ENCODE measurements at places on chromosomes 6 and 20.

- no peak for DNase-seq
These were observed 17.8 kb upstream of the MYT1 start for GRCh38 chr20:64146301-64146935.

DNA sequence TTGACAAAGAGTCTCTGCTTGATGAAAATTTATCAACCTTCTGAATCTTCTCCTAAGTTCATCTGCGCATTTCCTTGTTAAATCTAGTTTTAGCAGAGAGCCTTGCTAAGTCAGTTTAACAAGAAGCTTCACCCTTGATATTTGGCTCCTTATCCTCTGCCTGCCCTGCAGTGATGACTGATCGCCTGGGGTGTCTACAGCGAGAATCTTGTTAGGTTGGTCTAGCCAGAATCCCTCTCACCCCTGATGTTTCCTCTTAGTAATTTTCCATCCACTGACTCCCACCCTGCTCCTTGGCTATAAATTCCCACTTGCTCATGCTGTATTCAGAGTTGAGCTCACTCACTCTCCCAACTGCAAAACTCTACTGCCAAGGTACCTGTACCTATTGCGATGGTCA, 114.1 kb downstream of the TENT5A start:
- no peak for DNase-seq

DNA sequence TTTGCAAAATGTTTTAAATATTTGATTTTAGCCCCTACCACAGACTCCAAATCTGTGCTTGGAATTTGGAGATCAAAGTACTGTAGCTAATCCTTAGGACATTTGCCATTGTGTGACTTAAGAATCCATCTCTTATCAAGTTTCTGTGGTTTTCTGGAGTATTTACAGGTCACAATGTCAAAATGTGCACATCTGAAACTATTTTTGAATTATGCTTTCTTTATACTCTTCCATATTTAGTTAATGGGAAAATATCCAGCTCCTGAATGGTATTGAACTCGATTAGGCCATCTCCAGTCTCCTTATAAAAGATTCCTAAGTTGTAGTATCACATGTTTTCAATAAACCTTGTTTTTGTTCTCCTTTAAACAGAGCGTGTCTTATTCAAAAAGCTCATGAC, 162.5 kb downstream of the KHDC1L start:
- no peak for DNase-seq

- no peak for DNase-seq
These were observed 203.9 kb upstream of the PRDM1 start for GRCh38 chr6:105882121-105882803.

DNA sequence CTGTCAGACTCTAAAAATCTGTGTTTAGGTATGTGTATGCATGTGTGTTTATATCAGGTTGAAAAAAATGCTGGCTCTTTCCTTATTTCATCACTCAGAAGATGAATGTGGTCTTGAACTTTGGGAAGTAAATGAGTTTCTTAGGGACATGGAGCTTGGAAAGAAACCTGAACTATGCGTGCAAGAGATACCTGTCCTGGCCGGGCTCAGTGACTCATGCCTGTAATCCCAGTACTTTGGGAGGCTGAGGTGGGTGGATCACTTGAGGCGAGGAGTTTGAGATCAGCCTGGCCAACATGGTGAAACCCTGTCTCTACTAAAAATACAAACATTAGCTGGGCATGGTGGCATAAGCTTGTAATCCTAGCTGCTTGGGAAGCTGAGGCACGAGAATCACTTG, 4.4 kb upstream of the GLP1R start:
- no peak for DNase-seq

DNA sequence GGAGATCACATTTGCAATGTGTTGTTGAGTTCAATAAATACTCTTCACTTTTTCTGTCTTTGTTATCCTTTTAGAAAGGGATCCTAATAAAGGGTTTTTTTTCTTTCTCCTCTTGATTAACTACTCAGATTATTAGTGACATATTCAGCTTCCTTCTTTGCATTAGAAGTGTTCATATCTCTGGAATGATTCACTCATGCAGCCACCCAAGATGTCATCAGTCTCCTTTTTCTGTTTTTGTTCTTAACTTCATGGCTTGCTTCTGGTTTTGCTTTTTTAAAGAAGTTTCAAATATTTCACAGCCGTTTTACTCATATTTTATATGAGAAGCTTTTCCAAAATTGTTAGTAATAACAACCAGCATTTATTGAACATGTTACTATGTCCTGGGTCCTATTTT, 187.6 kb downstream of the TMEM242 start:
- DNase-seq, result no peak

DNA sequence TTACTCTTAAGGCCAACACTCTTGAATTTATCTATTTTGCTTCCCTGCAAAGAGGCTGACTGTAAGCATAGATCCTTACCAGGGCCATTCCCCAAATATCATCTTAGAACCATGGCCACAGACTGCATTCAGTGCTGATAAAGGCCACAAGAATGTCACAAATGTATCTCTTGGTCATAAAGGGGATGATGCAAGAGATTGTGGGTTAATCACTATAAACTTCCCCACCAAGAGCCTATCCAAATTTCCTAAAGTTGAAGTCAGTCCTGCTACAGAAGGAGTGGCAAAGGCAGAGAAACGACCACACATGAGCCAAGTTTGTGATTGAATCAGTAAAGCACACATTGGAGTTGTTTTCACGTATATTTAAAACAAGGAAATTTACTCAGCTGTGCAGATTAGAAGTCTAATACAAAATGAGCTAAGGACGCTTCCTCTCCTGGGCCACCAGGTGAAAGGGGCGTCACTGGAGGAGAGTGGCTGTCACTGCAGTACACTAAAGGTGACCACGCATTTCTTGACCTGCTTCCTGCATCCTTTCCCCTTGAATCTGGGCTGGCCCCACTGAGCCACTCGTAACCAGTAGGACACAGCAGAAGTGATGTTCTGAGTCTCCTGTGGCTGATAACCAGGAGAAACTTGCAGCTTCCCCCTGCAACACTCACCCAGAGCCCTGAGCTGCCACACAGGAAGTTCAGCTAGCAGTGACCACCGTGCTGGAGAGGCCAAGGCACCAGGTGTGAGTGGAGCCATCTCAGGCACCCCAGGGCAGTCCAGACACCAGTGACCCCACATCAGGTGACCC, 181.9 kb downstream of the SYNDIG1 start:
- no peak for DNase-seq

DNA sequence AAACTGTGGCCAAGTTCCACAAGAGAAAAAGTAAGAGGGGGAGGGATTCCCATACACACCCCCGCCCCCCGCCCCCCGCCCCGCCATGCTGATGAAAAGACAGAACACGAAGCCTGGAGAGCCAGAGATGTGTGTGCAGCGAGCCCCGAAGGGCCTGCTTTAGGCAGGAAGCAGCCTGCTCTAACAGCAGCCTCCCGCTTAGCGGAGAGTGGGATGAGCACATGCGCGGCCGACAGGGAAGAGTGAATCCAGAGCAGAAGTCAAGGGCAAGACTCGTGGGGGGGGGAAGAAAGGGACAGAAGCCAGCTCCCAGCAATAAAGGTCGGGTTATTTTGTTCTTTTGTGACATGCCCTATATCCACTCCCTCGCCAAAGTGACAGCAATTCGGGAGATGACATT, 67.2 kb upstream of the PTGIS start:
- no peak for DNase-seq

DNA sequence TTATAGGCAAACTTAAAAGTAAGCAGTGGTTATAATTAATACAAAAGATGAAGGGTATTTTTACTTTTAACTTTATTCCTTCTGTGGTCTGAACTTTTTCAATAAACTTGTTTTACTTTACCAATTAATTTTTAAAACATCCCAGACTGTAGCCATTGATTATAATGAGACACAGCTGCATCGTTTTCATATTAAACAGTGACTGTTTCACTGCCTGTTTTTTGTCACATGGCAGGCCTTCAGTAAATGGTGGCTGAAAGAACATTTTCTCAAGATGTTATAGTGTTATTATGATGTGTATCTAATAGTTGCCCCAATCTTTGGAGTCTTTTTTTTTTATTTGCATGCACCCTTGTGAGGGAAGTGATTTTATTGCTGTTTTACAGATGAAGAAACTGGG, 95.1 kb downstream of the PLCB4 start:
- no peak for DNase-seq

DNA sequence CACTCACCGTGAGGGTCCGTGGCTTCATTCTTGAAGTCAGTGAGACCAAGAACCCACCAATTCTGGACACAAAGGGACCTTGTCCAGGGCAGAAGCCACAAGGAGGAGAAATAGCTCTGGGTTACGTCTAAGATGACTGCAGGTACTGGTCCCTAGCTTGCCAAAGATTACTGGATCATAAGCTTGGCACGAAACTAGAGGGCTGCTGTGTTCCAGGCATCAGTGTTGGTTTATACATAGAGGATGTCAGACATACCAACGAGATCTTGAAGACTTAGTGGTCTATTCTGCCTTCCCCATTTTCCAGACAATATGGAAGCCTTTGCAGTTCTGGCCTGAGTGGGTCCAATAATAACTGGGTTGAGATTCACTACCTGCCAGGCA, 175.7 kb downstream of the TBX18 start:
- DNase-seq, result no peak

DNA sequence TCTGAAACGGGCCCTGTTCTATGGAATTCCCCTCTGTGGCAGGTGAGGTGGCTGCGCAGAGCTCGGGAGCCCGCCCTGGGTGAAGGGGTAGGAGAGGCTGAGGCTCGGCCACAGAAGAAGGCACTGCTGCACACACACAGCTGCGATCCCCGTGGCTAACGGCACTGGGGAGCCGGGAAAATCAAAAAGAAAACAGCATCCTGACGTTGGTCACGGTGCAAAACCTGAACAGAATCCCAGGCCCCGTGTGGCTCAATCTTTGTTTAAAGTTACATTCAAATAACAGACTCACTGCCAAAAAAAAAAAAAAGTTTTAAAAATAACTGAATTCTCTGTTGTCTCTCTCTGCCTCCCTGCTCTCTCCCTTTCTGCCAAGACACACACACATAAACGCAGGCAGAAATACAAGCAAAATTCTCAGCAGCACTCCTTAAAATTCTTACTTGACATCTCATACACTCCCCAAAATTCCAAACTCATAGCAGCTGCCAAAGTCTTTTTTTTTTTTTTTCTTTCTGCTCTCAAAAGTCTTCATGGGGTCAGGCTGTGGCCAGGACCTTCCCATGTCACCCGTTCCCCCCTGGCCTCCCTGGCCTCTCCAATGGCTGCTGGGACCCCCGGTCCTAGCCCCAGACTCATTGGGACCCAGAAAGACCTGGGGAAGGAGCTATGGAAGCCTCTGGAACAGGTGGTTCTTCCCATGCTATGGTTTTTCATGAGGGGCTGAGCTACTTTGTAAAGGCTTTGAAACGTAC, 248.8 kb downstream of the TTLL2 start:
- DNase-seq, result no peak

- DNase-seq, result no peak
These were observed 178.8 kb upstream of the PMEPA1 start for GRCh38 chr20:57888591-57888990.

GRCh38 chr6:70099732-70100131, 203.2 kb downstream of the COL9A1 start:
- DNase-seq, result no peak

DNA sequence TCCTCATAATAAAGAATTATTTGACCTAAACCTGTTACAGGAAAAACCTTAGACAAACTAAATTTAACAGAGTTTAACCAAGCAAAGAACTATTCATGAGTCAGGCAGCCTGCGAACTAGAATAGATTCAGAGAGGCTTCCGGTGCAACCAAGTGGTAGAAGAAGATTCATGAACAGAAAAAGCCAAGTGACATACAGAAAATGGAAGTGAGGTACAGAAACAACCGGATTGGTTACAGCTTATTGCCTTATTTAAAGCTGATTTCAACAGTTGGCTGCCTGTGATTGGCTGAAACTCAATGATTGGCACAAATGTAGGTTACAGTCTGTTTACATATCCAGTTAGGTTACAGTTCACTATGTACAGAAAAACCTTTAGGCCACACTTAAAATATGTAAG, 10.1 kb downstream of the PPP1R3G start:
- no peak for DNase-seq

GRCh38 chr6:132234356-132234755, 166.9 kb downstream of the MOXD1 start:
- DNase-seq, result no peak

- DNase-seq, result no peak
These were observed 665.4 kb downstream of the EPM2A start for GRCh38 chr6:145069966-145070365.

DNA sequence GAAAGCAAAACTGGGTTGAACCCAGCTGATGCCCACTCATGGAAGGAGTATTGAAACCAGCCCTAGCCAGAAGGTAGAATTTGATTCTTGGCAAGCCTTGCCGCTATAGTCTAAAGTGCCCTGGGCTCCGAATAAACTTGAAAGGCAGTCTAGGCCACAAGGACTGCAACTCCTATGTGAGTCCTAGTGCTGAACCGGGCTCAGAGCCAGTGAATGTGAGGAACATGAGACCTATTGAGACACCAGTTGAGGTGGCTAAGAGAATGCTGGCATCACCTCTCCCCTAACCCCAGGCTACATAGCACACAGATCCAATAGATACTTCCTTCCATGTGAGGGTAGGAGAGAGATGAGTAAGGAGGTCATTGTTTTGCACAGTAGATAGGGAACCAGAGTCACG, 3.5 kb upstream of the DEFB110 start:
- DNase-seq, result no peak

- DNase-seq, result peak; percentile 46
These were observed 34.7 kb downstream of the TAF4 start for GRCh38 chr20:62030834-62031434.

DNA sequence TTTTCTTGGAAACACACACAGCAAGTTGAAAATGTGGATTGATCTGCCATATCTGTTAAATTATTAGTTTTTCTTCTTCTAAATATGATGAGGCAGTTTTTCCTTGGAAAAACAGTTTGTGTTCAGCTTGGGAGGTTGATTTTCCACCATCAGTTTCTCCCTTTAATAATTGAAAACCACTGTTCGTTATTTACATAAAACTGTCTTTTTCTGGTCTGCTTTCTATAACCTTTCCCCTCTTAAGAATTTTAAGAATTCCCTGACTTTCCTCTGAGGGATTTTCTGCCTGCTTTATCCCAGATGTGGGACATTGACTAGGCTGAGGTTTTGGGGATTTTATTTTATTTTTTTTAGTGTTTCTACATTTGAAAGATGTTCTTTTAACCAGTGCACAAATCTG, 27.2 kb downstream of the DSE start:
- no peak for DNase-seq

DNA sequence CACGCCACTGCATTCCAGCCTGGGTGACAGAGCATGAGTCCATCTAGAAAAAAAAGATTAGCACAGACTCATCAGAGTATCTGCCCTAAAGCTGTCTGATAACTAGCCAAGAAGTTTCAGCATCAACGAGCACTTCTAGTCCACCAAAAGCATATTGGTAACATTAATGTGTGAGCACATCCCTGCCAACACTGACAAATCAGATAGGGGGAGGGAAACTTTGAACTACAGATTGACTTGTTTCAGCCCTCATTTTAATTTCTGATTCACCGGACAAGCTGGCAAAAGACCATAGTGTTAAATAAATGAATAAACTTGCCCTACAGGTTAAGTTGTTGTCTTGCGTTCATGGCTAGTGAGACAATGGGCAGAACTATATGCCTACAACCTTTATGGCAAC, 7.7 kb upstream of the SEC63 start:
- no peak for DNase-seq
